ENCODE measurements at places on chromosomes 2 and 18.

DNA sequence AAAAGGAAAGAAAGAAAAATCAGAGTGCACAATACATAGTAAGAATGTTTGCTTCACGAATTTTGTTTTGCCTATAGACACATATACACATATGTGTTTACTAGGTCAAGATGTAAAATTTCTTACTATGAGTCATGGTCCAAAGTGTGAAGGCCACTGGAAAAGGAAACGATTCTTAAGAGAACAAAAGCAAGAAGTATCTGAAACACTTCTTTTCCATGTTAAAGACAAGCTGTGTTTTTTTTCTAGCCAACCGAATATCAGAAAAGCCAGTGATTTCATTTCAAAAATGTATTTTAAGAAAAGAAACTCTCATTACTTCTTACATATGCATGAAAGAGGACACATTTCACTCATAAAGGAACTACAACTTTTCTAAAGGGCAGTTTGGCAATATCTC lies 24.9 kb downstream of the PECR start:
- no peak for DNase-seq

GRCh38 chr2:242038166-242038927 lies 168.8 kb downstream of the RTP5 start:
- DNase-seq: no peak

DNA sequence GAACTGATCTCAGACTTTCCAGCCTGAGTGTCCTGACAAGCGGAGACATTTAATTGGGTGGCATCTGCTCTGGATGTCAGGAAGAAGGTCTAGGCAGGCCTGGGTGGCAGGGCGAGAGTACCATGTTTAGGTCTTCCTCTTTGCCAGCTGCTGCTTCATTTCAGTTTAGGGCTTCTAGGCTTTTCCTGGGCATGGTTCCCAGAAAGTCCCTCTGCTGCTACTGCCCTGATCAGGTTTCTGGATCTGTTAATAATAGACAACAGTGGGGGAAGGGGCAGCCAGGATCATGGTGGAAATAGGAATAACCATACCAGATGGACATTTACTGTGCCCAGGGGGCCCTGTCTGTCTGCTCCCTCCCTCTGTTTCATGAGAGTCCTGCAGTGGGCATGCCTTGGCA lies 2.3 kb upstream of the PLCD4 start:
- DNase-seq: no peak

DNA sequence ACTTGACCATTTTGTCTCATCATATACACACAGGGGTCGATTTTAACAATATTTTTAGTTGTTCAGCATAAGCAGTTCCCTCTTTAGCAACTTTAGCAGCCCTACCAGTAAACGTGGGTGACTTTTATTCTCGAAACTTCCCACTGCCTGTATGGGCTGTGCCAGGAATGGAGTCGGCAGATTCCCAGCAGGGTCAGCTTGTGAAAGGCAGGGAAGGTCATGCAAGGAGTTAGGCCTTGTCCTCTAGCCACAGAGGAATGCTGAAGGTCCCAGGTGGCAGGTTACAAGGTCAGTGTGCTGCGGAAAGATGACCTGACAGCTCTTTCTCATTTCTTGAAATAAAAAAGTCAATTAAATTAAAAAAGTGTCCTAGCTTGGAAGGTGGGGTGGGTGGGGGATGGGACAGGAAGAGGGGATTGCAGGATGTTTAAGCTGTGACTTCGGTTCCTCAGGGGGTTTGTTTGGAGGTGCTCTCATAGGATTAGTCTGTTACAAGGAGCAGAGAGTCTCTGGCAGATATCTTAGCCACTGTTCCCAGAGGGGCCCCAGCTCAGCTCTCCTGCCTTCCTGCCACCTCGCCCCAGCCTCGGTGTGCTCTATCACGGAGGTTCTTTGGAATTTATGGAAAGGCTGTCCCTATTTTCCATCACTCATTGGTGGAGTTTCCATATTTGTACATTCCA lies 21.4 kb downstream of the DRC1 start:
- DNase-seq: no peak

GRCh38 chr2:164735309-164735919 lies 106.2 kb downstream of the COBLL1 start:
- no peak for DNase-seq

- no peak for DNase-seq
These were observed 20.1 kb downstream of the INPP5D start for GRCh38 chr2:233079953-233080835.

DNA sequence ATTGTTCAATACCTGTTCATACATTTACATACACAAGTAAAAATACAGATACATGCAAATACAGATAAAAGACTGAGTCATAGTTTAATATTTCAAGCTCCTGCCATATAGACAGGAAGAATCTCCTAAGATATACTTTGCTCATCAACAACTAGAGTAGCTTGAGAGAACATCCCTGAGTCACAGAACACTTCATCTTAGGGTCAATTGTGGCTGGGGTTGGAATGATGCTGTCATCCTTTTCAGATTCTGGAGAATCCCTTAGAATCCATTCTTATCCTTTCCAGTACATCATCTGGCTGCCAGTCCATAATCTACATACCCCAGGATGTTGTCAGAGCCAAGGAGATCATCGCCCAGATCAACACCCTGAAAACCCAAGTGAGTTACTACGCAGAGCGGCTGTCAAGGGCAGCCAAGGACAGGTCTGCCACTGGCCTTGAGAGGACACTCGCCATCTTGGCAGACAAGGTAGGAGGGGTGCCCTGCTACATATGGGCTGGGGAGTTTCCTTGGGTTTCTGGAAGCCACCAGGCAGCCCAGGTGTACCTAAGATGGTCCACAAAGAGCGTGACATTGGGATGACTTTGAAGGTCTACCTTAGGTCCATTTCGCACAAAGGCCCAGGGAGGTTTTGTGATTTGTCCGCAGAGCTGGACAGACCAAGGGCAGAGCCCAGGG lies 55.7 kb downstream of the COA5 start:
- DNase-seq: no peak

GRCh38 chr18:77000527-77000926 lies 132.1 kb downstream of the MBP start:
- peak; percentile 34 for DNase-seq

GRCh38 chr2:239059854-239060253 lies 212.0 kb downstream of the TWIST2 start:
- no peak for DNase-seq

DNA sequence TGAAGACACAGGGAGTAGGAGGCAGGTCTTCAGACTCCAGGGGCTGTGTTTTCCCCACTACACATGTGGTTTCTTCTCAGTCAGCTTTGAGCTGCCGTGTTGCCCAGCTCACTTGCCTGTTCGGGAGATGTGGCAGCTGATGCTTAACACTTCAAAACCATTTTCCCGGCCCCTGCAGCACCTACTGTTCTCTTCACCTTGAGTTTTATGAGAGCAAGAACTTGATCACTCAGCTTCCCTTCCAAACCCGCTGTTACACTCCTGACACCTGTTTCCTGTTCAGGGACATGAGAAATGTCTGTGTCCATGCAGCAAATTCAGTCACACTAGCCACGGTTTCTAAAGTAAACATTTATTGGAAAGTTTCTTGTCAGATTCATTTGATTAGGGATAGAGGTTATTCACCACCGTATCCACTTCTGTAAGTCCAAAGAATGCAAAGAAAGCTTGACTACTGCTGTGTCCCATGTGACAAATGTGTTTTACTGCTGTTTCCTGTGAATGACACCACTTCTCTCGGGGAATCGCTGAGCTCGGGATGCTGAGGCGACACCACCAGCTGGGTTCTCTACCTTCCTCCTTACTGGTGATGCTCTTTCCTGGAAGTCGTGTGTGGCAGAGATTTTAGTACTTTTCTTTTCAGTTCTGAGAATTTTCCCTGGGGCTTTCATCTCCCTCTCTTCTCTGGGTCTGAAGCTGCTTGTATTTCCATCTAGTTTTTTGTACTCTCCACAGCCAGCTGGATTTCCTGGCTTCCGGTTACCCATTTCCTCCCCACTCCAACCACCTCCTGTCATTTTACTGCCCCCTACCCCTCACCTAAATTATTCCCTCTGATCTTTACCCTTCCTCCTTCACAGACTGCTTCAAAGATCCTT lies 91.7 kb downstream of the KLF7 start:
- peak; percentile 23 for DNase-seq

DNA sequence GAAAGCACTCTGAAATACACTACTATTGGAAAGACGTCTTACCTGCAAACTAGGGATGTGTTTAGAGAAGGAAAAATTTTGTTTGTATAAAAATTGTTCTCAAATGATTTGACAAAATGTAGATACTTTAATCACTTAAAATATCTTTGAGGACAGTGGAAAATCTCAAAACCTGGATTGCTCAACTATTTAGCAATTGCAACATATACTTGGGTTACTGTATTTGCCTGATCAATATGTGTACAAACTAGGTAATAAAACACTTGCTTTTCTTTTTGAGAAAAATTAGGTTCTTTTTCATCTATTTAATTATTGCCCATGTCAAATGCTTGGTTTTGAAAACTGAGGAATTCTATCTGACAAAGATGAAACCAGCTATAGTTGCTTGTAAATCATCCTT lies 60.9 kb downstream of the CPS1 start:
- no peak for DNase-seq
